Kidney (tissue), 22 donors: ENCODE measurements at places on chromosomes 11 and 22. TPM values are rescaled to one million over a fixed set of nuclear protein-coding genes. Genes with fewer than 3 reads are reported as not detected.

DNA sequence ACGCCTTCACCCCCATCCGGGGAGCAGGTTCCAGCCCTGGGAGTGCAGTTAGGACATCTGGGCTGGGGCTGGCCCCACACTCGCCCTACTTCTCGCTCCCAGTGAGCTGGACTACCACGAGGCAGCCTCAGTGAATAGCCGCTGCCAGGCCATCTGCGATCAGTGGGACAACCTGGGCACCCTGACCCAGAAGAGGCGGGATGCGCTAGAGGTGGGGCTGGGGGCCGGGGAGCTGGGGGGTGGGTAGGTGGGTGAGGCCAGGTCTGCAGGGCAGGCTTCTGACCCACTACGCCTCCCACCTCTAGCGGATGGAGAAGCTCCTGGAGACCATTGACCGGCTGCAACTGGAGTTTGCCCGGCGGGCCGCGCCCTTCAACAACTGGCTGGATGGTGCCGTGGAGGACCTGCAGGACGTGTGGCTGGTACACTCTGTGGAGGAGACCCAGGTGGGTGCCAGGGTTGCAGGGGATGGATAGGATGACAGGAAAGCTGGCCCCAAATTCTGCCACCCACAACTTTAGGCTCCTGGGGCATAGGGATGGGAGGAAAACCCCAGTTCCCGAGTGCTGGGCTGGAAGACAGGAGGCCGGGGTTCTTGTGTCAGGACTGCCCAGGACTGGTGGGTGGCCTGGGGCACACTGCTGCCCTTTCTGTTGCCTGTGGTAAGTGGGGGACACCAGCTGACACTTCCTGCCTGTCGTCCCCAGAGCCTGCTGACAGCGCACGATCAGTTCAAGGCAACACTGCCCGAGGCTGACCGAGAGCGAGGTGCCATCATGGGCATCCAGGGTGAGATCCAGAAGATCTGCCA lies 8.3 kb downstream of the CTSF start:
- H3K27ac ChIP-seq: no peak overlapping the region
- DNase-seq: no peak
- H3K4me3 ChIP-seq: no peak overlapping the region
- no peaks in the 10 kb centered on the region for H3K36me3 ChIP-seq
- peaks cover 4% of the 10 kb centered on the region for H3K27me3 ChIP-seq

GRCh38 chr11:69865707-69866106 lies 46.5 kb upstream of the FGF3 start:
- DNase-seq: no peak
- H3K27me3 ChIP-seq: no peaks in the 10 kb centered on the region
- no peak overlapping the region for H3K4me3 ChIP-seq
- H3K36me3 ChIP-seq: no peaks in the 10 kb centered on the region
- no peak overlapping the region for H3K27ac ChIP-seq

DNA sequence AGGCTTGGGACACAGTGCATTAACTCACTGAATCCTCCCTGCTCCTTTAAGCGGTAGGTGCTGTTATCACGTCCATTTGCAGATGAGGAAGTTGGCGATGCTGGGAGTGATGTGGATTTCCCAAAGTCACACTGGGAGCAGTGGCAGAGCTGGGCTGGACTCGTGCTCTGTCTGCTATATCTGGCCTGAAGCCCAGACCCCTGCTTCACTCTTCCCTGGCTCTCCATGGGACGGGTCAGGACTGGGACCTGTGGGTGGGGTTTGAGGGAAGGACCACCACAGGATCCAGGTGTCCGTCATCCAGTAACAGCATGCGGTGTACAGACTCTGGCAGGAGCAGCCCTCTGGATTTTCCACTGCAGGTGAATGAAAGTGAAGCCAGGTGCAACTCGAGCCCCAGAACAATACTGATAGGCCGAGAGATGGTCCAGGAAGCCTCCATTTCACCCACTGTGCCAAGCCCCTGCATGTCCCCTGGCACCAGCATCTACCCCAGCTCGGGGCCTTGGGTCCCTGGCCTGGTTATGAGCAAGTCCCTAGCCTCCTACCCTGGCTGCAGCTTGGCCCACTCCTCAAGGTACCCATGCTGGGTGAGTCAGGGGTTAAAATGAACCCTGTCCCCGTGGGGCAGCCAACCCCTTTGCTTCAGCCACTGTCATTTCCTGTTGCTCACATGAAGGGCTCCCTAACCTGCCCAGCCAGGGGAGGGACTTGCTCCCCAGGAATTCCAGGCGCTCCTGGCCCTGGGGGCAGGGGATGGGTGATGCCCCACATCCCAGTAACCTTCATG lies 4.2 kb downstream of the USP2 start:
- DNase-seq: no peak
- H3K27me3 ChIP-seq: no peaks in the 10 kb centered on the region
- peaks cover 33% of the 10 kb centered on the region for H3K4me1 ChIP-seq
- H3K27ac ChIP-seq: no peak overlapping the region
- H3K36me3 ChIP-seq: no peaks in the 10 kb centered on the region

DNA sequence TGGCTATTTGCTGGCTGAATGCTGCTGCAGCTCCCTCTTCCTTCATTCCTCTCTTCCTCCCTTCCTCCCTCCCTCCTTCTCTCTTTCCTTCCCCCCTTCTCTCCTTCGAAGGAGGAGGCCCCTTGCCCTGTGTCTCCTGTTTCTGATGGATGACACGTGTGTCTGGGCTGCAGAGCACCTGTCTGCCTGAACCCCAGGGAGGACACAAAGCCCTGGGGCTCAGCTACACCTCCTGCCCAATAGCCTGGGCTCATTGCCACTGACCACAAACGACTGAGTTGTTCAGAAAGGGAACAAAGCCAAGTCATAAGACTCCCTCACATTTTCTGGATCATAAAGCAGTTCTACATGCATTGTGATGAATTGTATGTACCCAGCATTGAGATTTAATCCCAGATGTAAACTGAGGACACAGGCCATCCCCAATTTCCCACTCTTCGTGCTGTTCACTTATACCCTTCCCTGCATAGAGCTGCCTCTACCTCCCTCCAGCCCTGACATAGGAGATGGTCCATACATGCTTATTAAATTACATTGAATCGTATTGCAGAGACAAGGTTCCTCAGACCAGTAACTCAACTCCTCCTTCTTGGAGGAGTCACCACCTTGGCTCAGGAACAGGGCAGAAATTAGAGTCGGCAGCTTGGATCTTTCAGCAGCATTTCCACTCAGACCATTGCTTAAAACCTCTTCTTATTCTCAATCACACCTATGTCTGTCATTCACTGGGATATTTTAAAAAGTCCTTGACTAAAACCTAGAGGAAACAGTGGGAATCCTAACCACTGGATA lies 1.2 kb downstream of the CSRP3 start:
- H3K27me3 ChIP-seq: no peaks in the 10 kb centered on the region
- no peak overlapping the region for H3K27ac ChIP-seq
- no peak for DNase-seq
- no peak overlapping the region for H3K4me3 ChIP-seq

The CD3D gene
- 8.7 TPM for total RNA-seq

The MS4A6E gene
- 0.38 TPM for total RNA-seq
